ENCODE measurements at places on chromosomes 12 and 14.

DNA sequence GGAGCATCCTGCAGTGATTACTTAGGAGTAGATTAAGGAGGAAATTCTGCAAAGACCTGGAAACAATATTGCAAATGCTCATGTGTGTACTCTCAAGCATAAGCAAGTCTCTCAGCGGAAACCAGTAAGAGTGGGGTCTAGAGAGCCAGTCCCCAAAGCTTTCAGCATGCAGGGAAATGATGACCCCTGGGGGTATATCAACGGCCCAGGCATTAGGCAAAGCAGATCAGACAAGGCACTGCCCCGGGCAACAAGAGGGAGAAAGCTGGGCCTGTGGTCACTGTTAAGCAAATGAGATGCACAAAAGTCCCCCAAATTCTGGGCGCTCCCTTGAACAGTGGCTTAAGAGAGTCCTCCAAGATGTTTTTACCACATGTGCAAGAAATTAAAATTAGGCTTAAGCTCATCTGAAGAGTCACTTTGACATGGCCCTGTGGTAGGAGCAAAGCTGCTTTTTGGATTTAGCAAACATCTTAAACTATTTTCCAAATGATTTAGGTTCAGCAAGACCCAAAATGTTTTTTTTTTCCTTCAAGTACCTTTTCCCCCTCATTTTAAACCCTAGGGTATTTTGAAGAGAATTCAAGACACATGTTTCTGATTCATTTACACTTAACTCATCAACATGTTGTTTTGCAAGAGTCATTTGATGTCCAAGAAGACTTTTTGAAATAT is 457.1 kb upstream of the TBX3 start:
- no peak for DNase-seq

GRCh38 chr12:42932936-42933335 is 343.4 kb upstream of the PRICKLE1 start:
- no peak for DNase-seq

DNA sequence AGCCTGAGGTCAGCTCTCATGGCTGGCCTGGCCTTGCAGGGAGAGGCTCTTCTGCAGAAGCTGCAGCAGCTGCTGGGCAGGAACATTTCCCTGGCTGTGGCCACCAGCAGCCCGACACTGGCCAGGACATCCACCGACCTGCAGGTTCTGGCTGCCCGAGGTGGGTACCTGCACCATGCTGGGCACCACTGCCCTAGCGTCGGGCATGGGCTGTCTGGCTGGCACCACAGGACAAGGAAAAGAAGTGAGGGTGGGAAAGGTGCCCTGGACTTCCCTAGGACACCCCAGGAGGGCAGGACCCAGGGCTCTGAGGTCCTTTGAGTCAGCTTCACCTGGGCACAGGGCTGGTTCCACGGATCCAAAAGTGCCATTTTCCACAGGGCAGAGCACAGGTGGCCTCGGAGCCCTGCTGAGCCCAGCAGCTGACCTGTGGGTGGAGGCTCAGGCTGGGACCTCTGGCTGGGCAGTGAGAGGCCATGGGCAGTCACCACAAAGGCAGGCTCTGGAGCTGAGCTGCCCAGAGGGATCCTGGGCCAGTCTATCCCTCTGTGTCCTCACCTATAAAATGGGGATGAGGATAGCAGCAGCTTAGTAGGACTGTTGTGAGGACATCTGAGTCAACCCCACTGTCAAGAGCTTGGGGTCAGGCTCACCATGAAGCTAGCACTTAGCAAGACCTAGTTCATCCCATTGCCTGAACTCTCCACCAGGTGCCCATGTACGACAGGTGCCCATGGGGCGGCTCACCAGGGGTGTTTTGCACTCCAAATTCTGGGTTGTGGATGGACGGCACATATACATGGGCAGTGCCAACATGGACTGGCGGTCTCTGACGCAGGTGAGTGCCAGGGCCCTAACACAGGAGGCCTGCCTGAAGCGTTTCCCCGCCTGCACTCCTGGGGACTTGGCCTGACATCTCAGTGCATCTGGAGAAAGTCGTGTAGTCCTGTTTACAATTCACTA is 4.9 kb downstream of the PLD4 start:
- no peak for DNase-seq

GRCh38 chr12:22860926-22861325 is 236.0 kb downstream of the ETNK1 start:
- no peak for DNase-seq

Measured in hypothalamus (tissue), 51 donors.